K562 (cell line): ENCODE measurements at places on chromosomes 11 and 22. TPM values are rescaled to one million over a fixed set of nuclear protein-coding genes. Genes with fewer than 3 reads are reported as not detected.

GRCh38 chr22:20150381-20151275 is at the start of gene CCDC188:
Gene CCDC188, minus strand, starts transcription at chr22:20151055. Its CDS starts 69 bp downstream, at chr22:20150986.
- H3K27ac ChIP-seq, result no peak within 1 kb of the TSS
- H3K4me1 ChIP-seq, result no peaks in the 10 kb centered on the region
- no peak within 1 kb of the TSS for H3K4me3 ChIP-seq
- H3K27me3 ChIP-seq, result peaks cover 19% of the 10 kb centered on the region; the same call in 2 of the 3 replicates

CCDC116 gene
- 11.3 and 15.6 TPM in 2 replicates for total RNA-seq

- H3K27ac ChIP-seq, result no peak overlapping the region
- H3K4me1 ChIP-seq, result peaks cover 20% of the 10 kb centered on the region
- H3K4me3 ChIP-seq, result no peak overlapping the region
Observed at GRCh38 chr11:117039900-117040299, 58.3 kb downstream of the SIK3 start.

- H3K27ac ChIP-seq, result no peak overlapping the region
- no peaks in the 10 kb centered on the region for H3K36me3 ChIP-seq
- no peaks in the 10 kb centered on the region for H3K4me1 ChIP-seq
- H3K27me3 ChIP-seq, result peaks cover 30% of the 10 kb centered on the region
- no peak overlapping the region for H3K4me3 ChIP-seq
Observed at GRCh38 chr22:22866381-22867111, 21.1 kb upstream of the IGLL5 start.

DNA sequence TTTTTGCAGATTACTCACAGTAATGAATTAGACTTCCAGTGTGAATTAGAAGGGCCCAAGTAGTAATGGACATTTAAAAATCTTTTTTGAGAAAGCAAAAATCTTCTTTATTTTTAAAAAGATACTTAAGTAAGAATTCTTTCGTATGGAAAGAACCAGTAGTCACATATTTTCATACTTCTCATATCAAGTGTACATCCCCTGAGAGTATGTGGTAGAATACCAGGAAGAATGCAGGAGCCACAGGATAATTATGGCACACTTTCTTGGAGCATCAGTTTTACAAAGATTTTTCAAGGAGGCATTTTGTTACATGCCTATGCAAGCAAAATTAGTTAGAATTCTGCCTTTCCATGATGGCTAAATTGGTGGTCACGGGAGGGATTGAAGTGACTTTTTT is 28.1 kb downstream of the POLD3 start:
- H3K4me1 ChIP-seq, result no peaks in the 10 kb centered on the region
- no peaks in the 10 kb centered on the region for H3K27me3 ChIP-seq
- no peak for DNase-seq
- H3K27ac ChIP-seq, result no peak overlapping the region

GRCh38 chr22:45424241-45424731 is 10.8 kb downstream of the RIBC2 start:
- no peaks in the 10 kb centered on the region for H3K4me1 ChIP-seq
- no peak overlapping the region for H3K4me3 ChIP-seq
- no peak for DNase-seq
- no peak overlapping the region for H3K27ac ChIP-seq
- peaks cover 8% of the 10 kb centered on the region; the same call in 2 of the 3 replicates for H3K27me3 ChIP-seq

DNA sequence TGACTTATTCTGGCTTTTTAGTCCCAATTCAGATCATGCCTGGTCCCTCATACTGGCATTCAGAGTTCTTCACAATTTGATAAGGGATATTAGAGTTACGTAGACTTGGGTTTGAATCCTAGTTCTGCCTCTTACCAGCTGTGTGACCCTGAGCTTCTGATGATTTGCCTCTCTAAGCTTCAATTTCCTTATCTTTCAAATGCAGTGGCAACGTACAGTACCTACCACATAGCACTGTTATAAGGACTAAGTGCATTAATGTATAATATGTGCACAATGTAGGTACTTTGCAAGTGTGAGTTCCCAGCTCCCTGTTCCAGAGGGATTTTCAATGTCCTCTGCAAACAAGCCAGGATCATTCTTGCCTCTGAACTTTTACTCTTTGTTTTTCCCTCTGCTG is 7.3 kb downstream of the RHOG start:
- no peaks in the 10 kb centered on the region for H3K27me3 ChIP-seq
- H3K36me3 ChIP-seq, result peaks cover 82% of the 10 kb centered on the region
- H3K27ac ChIP-seq, result peak overlapping the region; percentile 94

DNA sequence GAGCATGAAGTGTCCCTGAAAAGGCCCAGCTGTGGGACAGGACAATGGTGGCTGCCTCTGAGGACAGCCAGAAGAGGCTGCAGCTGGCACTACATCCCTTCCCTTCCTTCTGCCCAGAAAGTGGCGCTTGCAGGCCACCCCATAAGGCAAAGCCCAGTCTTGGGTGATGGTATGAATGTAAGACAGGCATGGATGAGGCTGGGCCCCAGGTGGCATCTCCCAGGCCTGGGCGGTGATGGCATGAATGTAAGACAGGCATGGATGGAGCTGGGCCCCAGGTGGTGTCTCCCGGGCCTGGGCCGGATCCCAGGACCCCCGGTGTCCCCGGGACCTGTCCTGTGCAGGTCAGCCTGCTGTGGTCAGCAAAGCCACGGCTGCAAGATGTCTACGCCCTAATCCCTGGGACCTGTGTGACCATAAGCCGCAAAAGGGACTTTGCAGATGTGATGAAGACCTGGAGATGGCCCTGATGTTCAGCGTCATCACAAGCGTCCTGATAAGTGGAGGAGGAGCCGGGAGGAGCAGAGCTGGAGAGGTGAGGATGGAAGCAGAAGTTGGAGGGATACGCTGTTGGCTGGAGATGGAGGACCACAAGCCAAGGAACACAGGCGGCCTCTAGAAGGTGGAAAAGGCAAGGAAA is 181.1 kb downstream of the CTTN start:
- H3K27ac ChIP-seq, result no peak overlapping the region
- DNase-seq, result no peak
- H3K4me3 ChIP-seq, result no peak overlapping the region

DNA sequence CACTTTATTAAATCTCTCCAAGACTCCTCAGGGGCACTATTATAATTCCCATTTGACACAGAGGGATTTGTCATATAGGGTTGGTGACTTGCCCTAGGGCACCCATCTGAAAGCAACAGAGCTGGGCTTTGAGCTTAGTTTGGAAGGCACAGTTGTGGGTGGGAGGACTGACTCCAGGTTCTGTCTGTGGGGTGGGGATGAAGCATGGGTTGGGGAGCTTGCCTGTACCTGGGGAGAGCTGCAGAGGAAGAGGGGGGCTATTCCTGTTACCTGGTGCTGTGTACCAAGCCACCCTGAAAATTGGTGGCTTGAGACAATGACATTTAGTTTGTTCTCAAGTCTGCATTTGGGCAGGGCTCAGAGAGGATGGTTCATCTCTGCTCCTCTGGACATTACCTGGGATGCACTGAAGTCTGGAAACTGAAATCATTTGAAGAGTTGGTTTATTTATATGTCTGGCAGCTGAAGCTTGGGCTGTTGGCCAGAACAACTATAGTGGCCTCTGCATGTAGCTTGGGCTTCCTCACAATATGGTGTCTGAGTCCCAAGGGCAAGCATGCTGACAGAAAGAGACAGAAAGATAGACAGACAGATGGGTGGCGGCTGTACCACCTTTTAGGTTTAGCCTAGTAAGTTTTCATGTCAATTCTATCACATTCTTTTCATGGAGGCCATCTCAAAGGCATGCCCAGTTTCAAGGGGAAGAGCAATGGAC is 44.9 kb downstream of the LRRC32 start:
- H3K4me1 ChIP-seq, result peaks cover 14% of the 10 kb centered on the region; the same call in 2 of the 3 replicates
- H3K4me3 ChIP-seq, result no peak overlapping the region
- H3K27me3 ChIP-seq, result no peaks in the 10 kb centered on the region
- no peak for DNase-seq
- no peaks in the 10 kb centered on the region for H3K36me3 ChIP-seq

KIRREL3 gene
- not detected in 2 replicates for total RNA-seq

- H3K27me3 ChIP-seq, result peaks cover 12% of the 10 kb centered on the region; the same call in 1 of the 2 replicates
- no peak for DNase-seq
- no peak overlapping the region for H3K27ac ChIP-seq
- H3K36me3 ChIP-seq, result no peaks in the 10 kb centered on the region
Observed at GRCh38 chr11:116690611-116691010, 82.2 kb downstream of the BUD13 start.

- no peak overlapping the region for H3K27ac ChIP-seq
- no peaks in the 10 kb centered on the region for H3K4me1 ChIP-seq
- H3K4me3 ChIP-seq, result no peak overlapping the region
- no peak for DNase-seq
- H3K36me3 ChIP-seq, result no peaks in the 10 kb centered on the region
Observed at GRCh38 chr11:70637949-70638583, 239.7 kb downstream of the CTTN start.

DNA sequence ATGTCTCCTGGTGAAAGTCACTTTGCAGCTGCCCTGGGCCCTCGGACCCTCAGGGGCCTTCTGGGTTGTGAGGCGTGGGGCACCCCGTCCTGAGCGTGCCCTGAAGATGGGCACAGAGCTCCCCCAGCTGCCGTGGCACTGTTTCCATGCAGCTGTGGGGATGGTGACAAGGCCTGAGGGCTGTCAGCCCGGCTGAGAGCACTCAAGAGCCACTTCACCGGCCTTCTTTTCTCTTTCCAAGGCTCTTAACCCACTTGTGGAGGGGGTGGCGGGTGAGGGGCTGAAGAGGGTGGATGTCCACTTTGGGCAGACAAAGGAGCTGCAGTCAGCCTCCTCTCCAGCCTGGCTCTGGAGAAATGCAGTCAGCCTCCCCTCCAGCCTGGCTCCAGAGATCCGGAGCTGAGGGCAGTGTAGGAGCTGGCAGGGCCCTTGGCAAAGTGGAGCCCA is 239.5 kb downstream of the ST3GAL4 start:
- no peak overlapping the region for H3K27ac ChIP-seq
- H3K4me3 ChIP-seq, result no peak overlapping the region
- DNase-seq, result no peak
- H3K4me1 ChIP-seq, result no peaks in the 10 kb centered on the region
